Stimulated activated CD4-positive, alpha-beta T cell treated with anti-CD3 and anti-CD28 coated beads, Interleukin-12 subunit alpha, Interleukin-12 subunit beta, amount 100 ng/mL, for 24 hours (primary cell): ENCODE measurements at places on chromosomes 2 and 18.

DNA sequence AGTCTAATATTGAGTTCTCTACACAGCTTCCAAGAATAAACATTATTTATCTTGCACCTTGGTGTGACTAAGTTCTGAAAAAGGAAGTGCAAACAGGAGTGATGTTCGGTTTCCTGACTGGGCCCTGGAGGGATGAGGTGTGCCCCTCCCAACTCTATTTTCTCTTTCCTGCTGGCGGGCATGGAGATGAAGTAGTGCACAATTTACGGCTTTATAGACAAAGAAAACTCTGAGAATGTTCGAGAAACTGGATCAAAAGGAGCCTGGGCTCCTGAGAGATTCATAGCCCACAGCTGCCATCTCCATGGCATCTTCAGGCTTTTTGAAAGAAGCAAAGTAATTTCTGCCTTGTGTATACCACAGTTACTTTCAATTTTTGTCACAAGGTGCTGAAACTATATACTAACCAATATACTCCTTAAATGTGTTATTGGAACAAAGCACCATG is 22.3 kb downstream of the LRATD1 start:
- no peak for DNase-seq

- peak; percentile 47 for DNase-seq
These were observed 36.8 kb downstream of the MOGAT1 start for GRCh38 chr2:222708274-222708710.

- no peak for DNase-seq
These were observed 44.6 kb downstream of the HAUS1 start for GRCh38 chr18:46148810-46149209.

- DNase-seq = no peak
These were observed 83.7 kb downstream of the TTC32 start for GRCh38 chr2:19818039-19818438.

GRCh38 chr2:97747285-97747684 is 33.9 kb downstream of the ZAP70 start:
- DNase-seq = no peak

- DNase-seq = no peak
These were observed 22.8 kb upstream of the SCN7A start for GRCh38 chr2:166516712-166517303.

DNA sequence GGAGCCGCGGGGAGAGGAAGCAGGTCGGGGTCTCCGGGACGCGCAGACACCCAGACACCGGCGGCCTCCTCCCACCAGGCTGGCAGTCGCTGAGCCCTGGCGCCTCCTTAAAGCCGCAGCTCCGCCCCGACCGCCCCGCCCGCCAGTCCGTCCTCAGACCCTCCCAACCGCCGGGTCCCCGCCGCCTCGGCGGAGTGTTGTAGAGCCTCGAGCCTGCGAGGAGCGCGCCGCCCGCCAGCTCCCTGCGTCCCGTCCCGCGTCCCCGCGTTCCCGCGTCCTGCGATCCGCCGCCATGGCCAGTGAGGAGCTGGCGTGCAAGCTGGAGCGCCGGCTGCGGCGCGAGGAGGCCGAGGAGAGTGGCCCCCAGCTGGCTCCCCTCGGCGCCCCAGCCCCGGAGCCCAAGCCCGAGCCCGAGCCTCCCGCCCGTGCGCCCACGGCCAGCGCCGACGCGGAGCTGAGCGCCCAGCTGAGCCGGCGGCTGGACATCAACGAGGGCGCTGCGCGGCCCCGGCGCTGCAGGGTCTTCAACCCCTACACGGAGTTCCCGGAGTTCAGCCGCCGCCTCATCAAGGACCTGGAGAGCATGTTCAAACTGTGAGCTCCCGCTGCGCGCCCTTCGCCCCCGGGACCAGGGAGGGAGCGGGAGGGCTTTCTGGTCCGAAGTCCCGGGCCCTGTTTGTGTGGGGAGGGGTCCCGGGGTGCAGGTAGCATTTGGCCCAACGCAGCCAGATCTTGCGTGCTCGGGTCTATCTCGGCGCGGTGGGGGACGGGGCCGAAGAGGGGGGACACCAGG is at the start of gene EFHD1:
TSS of gene EFHD1 (plus strand) at position 192 of the 793 bp plus-strand sequence. CDS start at position 293, 101 bp downstream.
- peak; percentile 62 for DNase-seq

DNA sequence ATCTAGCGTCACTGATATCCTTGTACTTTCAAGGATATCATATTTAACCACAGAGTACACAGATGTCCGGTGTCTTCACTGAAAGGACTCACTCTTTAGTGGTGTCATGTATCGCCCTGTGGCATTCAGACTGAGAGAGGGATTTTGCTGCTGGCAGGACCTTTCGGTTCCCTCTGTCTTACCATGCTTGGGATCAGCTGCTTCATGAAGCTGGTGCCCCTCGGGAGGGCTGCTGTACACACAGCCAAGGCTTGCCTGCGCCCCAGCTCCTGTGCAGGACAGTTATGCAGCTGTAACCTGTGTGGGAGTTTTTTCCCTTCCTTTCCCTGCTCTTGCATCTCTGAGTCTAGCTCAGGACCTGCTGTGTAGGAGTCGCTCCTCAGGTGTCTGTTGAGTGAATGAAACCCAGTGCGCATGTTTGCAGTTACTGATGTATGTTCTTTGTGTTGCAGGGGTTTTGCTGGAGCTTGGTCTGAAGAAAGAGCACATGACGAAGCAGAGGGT is 64.4 kb downstream of the GREB1 start:
- DNase-seq = no peak

DNA sequence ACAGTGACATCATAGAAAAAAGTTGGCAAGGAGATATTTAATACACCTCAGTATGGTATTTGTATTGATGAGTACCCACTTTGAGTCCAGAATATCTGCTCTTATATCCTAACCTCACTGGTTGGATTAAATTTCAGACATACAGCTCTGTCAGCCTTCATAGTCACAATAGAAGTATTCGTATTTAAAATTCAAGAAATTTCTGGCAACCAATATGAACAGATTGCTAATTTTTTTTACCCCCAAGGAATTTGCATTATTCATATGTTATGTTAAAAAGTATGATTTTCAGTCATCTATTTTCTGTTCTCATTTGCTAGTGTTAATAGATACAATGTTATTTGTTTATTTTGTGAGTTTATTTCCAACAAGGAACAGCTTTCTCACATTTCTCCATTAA is 1306.8 kb upstream of the NXPH2 start:
- no peak for DNase-seq

DNA sequence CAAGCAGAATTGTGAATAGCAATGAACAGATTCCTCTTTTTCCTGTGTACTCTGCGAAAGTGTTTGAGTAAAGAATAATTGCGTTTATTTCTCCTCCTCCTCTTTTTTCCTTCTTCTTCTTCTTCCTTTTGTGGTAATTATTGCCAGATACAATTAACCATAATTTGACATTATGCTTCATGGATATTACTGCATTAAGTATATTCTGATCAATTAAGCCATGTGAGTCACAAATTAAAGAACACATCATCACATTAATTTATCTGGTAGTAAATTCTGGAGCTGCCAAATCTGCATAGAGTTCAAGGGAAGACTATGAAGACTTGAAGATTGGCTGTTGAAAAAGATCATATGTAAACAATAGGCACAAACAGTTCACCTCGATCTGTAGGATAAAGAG is 72.9 kb upstream of the TFPI start:
- DNase-seq = no peak

DNA sequence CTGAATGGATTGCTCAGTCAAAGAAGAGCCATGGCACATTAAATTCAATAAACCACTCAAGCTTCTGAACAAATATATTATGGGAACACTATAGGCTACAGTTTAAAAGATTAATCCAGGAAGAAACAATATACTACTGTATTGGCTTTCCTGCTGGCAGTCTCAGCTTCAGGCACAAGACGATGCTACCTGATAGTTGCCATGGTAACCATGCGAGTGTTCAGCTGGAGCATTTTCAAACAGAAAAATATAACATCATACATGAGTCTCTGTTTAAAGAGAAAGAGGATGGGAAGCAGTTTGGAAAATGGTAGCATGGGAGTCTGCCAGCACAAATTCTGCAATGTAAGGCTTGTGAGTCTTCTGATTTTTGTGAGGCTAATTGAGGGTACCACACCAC is 65.9 kb upstream of the CPO start:
- DNase-seq = no peak

DNA sequence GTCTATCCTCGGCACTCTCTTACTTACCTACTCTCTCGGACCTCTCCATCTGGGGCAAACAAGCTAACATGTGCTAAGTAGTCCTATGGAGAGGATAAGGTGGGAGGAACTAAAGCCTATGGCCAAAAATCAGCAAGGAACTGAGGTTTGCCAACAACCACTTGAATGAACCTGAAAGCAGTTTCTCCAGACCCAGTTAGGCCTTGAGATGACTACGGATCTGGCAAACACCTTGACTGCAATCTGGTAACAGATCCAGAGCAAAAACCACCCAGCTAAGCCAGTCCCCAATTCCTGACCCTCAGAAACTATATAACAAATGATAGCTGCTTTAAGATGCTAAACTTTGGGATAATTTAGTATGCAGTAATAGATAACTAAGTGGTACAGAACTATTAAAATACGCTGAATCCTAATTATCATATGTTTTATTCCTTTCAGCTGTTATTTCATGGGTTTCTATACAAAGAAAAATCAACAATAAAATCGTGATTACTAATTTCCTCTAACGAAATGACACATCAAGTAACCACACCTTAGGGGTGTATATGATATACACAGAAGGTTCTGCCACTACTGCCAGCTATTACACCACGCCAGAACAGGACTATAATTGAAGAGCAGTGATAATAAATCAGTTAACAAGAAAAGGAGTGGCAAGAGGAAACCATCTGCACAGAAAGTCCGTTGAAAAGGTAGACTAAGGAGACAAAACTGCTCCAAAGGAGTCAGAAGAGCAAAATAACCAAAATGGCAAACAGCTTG is 3.2 kb downstream of the FARSB start:
- no peak for DNase-seq

GRCh38 chr2:64972426-64972825 is 16.8 kb upstream of the SLC1A4 start:
- DNase-seq = no peak

DNA sequence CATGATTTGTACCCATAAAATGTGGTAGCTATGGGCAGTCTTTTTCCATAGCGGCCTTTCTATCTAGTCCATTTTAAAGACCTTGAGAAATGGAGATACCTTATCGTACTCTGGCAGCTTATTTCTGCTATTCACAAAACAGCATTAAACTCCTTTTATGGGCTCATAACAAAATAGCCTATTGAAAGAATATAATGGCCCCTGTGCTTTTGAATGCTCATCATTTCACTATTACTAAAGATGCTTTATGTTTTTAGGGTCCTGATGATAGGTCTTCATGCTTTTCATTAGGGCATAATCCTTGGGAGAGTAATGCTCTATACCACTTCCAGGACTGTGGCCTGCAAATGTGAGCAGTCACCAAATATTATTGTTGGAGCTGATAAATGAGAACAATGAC is 7.3 kb upstream of the TMEM178A start:
- no peak for DNase-seq

GRCh38 chr18:49625021-49625691 is 63.3 kb downstream of the LIPG start:
- no peak for DNase-seq

- no peak for DNase-seq
These were observed 81.7 kb upstream of the SEC11C start for GRCh38 chr18:59057969-59058368.

DNA sequence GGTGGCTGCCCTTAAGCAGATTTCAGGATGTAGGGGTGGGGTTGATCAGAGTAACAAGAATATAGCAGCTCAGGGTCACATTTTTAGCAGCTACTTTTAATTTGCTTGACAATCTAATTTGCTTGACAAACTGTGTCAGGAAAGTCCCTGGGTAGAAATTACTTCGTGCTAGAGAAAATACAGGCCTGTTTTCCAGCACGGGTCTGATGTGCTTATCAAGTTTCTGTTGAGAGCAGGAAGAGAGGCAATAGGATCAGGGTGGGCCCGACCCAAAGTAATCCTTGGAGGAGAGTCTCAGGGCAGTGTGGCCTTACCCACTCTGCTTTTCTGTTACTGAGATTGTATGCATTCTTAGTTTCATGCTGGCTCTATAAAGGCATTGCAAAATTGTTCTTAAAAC is 221.5 kb downstream of the TSN start:
- DNase-seq = no peak

GRCh38 chr18:41324934-41325333 is 630.1 kb upstream of the PIK3C3 start:
- no peak for DNase-seq

DNA sequence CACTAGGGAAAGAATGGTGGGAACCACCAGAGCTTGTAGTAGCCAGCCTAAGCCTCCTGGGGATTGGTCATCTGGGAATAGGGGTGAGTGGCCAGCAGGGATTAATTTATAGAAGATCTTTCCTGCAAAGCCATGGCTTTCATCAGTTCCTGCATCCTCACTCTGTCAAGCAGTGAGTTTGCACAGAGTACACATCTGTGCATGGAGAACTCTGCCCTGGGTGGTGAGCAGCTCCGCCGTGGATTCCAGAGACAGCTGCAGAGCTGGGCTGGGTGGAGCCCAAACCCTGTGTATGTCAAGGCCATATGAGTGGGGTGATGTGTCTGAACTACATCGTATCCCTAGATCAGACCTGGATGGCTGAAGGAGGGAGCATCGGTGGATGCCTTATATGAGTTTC is 182.2 kb downstream of the GLI2 start:
- DNase-seq = no peak
